ENCODE measurements at places on chromosomes 1 and 21.

GRCh38 chr1:12152113-12152891, 14.5 kb upstream of the TNFRSF1B start:
- no peak for DNase-seq

GRCh38 chr1:205587581-205587980, 44.2 kb downstream of the ELK4 start:
- no peak for DNase-seq

- no peak for DNase-seq
Observed at GRCh38 chr1:17892851-17893250, 137.7 kb downstream of the ACTL8 start.

DNA sequence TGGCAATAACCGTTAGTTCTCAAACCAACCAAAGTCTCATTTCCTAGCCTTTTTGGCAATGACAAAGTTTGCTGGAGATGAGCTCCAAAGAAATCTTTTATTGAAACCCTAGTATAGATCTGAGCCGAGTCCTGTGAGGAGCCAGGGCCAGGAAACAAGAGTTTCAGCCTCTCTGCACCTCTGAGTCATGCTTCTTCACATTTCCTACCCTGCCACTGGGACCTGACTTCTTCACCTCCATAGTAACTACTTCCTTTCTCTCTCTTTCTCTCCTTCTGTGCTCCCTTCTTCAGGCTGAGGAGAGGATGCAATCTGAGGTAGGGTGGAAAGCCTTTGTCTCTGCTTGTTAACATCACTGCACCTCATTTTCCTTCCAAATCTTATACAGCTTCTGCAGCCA, 38.7 kb upstream of the IPO9 start:
- DNase-seq = no peak

GRCh38 chr1:9068981-9069325, 482 bp downstream of the SLC2A5 start:
- DNase-seq = no peak

DNA sequence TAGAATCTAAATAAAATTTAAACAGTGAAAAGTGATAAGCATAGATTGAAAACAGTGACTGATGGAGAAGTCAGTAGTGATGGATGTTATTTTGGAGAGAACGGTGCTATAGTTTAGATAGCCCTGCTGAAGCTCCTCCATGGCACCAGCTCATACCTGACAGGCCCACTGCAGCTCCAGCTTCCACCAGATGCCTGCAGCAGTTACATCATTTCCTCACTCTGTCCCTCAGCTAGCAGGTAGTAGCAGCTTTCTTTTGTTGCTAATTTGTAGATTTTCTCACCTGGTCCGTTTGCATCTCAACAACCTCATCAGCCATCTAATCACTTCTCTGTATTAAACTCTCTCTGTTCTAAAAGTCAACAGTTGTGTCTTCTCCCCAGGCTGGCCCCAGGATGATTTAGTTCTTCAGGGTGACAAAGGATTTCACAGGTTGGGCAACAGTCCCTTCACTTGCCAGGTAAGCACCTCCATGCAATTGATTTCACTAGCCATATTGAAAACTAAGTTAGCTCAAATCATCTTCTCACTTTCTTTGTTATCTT, 128.3 kb downstream of the LMX1A start:
- no peak for DNase-seq

DNA sequence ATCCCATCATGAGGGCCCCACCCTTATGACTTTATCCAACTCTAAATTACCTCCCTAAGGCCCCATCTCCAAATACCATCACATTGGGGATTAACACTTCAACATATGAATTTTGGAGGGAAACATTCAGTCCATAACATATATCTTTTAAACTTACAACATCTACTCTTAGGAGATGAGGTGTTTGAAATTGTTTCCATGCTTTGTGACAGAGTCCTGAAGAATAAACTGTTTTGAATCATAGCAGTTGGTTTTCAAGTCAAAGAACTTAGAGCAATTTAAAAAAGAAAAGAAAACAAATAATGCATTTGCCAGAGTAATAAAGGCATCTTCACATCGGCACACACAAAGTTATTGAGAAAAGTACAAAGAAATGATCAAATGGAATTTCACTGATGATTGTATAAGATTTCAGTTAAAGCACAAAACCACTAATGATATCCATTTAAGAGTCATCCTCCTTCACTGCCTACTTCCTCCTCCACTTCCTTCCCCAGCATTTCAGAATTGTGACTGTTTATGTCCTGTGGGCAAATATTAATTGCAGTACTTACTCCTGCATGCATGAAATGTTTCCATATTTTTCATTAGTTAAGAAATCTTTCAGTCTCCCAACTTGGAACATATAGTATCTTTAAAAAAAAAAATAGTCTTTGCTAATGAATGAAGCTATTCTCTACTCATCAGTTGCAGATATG, 202.0 kb downstream of the LRRC40 start:
- DNase-seq = no peak

DNA sequence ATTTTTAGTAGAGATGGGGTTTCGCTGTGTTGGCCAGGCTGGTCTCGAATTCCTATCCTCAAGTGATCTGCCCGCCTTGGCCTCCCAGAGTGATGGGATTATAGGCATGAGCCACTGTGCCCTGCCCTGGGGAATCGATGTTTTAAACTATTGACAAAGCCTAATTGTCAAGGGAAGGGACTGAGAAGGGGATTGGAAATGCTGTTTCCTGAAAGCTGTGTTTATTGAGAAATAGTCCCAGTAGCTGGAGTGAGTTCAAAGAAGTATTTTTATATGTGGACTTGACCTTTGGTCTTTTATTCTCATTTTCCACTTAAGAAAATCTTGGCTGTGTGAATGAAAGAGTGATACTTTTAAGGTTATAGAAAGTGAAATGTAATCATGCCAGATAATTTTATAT, 47.5 kb downstream of the KIF1B start:
- DNase-seq = no peak

DNA sequence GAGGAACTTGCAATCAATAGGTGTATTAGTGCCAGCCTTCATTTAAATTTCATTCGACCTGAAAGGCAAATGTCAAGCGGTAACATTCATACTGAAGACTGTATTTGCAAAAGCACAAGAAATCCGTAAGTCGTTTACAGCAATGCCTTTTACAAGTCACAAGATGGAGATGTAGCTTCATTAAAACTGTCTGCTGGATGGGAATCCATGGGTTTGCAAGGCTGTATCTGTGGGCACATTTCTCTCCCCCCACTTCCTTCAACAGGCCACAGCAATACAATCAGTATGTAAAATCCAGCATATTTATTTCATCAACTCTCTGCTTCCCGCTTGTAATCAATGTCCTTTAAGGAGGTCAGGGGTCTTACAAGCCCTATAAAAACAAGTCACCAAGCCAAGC, 147.1 kb downstream of the SLC45A1 start:
- DNase-seq = peak; percentile 57

DNA sequence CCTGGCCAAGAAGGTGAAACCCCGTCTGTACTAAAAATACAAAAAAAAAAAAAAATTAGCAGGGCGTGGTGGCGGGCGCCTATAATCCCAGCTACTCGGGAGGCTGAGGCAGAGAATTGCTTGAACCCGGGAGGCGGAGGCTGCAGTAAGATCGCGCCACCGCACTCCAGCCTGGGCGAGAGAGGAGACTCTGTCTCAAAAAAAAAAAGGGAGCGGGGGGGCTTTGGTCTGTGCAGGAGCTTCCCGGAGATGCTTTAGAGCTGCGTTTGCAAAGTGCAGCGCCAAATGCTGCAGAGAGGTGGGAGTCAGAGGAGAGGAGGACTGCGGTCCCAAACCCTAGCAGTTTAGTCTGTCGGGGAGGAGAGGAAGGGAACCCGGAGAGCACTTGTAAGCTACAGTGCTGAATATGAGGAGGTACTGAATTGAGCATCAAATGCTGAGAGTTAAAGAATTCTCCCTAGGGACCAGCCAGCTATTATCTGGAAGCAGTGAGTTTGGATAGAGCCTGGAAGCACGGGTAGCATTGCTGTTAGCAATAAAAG, 569 bp downstream of the FALEC start:
- peak; percentile 50 for DNase-seq

- peak; percentile 83 for DNase-seq
Observed at GRCh38 chr1:217333939-217334338, 297.0 kb downstream of the GPATCH2 start.

DNA sequence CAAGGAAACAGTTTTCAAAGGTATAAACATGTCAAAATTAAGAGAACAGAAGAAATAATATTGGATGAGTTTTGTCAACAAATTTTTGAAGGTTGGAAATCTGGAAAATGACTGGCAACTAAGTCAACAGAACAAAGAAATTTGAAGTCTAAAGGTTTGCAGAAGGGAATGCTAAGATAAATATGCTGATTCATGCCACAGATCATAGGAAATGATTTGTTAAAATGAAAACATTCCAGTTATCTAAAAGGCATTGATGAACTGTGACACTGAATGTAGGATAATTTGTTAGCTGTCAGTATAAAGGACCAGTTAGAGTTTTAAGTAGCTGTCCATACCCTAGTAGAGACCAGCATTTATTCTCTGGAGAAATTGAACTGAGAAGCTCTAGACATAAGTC, 157.9 kb upstream of the CHRM3 start:
- no peak for DNase-seq

- DNase-seq = no peak
Observed at GRCh38 chr1:205582046-205582445, 49.8 kb downstream of the ELK4 start.

Measured in mesendoderm (in vitro differentiated cells).